T-helper 2 cell (primary cell): ENCODE measurements at places on chromosomes 5 and 9.

DNA sequence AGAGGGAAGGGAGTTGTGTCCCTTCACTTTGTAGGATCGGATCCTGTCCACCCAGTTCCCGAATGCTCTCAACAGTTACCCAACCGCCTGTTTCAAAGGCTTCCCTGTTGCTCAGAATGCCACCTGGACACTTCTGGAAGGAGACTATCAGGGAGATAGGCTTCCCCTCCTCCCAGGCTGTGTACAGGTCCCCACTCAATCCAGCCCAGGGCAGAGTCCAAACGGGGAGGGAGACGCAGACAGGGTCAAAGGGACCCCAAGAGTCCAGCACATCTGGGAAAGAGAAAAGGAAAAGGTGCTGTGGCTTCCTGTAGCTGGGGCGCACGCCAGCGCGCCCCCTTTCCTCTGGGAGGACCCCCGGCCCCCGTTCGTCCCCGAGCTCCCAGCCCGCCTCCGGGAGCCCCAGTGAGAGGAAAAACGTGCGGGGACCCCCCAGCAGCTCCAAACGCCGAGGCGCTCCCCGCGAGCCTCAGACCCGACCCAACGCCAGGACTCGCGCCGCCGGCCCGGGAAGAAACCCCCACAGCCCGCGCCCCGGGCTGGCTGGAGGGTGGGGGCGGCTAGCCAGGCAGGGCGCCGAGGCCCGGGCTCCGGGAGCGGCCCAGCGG is 640 bp downstream of the SURF4 start:
- DNase-seq = no peak

- DNase-seq = no peak
Measured at GRCh38 chr9:137828527-137829259, 48.9 kb upstream of the CACNA1B start.

GRCh38 chr9:99173570-99174504 is 47.9 kb downstream of the ALG2 start:
- no peak for DNase-seq

GRCh38 chr9:94720846-94721549 is 5.5 kb upstream of the AOPEP start:
- DNase-seq = no peak

DNA sequence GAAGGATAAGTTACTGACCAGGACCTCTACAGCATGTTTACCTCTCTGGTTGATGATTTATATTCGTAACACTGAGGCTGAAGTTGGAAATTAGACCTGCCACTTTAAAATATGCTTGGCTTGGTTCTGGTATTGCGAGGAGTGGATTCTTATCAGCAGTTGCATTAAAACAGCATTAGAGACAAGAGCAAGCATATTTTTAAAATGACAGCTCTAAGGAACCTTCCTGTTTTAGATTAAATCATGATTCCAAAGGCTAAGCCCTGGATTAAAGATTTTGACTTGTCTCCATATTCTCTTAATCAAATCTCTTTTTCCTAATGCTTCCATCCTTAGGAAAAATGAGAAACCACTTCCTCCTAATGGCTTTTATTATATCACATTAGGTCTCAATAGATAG is 277.8 kb downstream of the KCTD16 start:
- DNase-seq = no peak

- DNase-seq = no peak
Measured at GRCh38 chr5:65668696-65669095, 43.9 kb downstream of the SHLD3 start.

DNA sequence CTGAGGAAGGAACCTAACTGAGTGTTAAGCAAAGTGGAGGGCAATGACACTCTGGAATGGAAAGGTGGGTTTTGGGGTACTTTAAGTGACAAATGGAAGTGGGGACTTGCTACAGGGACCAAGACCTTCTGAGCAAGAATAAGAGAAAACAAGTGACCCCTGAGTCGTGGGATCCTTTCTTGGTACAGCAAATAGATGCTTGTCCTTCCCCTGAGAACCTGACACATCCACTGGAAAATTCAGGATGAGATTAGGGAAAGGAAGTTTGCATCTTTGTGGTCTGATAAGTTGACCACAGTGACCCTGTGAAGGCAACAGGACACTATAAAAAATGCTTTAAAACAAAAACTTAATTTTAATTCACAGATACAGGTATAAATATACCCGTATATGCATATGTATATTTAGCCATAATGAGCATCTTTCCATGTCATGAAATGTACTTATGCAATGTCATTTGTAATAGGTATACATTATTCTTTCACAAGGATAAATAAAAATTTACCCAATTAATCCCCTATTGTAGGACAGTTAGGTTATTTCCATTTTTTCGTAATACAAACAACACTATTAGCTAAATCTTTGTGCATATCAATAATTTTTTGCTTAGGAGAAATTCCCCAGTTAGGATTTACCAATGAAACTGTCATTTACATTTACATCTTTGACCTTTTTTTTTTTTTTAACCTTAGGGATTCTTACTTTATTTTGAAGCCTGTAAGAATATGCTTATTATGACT is 2.0 kb upstream of the IRF1 start:
- DNase-seq = no peak

- no peak for DNase-seq
Measured at GRCh38 chr5:143491646-143492045, 88.2 kb upstream of the NR3C1 start.

DNA sequence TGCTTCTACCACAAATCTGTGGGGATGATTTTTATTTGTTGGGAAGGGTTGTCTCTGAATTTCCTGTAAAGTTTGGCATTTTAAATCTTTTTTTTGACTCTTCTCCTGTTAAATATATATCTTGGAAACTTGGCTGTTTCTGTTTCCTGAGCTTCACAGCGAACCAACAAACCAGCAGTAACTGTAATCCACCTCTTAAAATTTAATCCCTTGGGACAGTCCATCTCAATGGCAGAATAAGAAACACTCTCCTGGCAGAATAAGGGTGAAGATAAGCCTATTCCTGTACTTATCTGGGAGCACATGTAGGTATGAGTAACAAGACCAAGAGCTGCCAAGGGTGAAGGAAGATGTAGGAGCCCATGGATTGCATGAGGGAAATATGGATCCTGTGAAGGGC is 73.1 kb upstream of the RPS23 start:
- DNase-seq = no peak

DNA sequence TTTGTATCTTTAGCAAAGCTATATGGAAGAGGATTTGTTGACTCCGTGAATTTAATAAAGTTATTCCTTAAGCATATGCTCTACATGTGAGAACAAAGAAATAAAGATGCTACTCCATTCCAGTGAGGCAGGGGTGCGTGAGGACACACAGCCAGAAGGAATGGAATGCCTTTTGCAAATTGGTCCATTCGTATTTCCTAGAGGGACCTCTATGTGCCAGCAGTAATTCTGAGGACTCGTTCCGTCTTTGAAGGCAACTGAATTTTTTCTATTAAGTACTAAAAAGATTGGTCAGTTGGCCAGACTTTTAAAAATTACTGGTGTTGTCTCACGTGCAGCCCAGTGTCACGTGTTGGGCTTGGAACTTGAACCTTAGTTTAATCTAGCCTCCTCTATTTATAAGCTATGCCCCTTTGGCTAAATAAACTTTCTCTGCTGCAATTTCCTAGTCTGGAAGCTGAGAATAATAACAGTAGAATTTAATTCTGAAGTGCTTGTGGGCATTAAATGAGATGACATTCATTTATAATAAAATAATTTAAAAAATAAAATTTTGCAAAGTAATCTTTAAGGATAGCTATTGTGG is 13.9 kb downstream of the RAI14 start:
- DNase-seq = no peak

DNA sequence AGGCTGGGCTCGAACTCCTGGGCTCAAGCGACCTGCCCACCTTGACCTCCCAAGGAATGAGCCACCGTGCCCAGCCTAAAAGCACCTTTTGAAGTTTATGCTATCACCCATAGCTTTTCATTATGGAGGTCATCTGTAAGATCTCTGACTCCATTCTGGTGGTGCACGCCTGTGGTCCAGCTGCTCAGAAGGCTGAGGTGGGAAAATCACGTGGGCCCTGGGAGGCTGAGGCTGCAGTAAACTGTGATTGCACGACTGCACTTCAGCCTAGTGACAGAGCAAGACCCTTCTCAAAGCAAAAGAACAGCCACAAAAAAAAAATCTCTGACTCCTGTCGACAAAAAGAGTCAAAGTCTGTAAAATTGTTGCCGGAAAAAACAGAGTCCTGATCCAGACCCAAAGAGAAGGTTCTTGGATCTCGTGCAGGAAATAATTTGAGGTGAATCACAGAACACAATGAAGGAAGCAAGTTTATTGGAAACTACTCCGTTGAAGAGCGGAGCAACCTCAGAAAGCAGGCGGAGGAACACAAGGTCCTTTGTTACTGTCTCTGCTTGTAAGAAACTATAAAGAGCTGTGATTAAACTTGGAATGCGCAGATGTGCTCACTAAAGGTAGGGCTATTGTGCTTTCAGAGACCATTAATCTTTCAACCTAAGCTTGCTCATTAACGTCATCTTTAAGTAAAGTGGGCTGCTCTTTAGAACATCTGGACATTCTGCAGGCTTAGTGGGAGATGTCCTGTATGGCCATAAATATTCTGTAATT is 2.0 kb upstream of the HAUS6 start:
- DNase-seq = no peak
